GM23248 (cell line): ENCODE measurements at places on chromosomes 2 and 18. TPM values are rescaled to one million over a fixed set of nuclear protein-coding genes. Genes with fewer than 3 reads are reported as not detected.

The ST6GAL2 gene
- not detected in 2 replicates for total RNA-seq

The SLC4A5 gene
- total RNA-seq: 0.32 and 0.38 TPM in 2 replicates

The CCDC88A gene
- 32.4 and 50.2 TPM in 2 replicates for total RNA-seq

The GLB1L gene
- 13.4 and 13.5 TPM in 2 replicates for total RNA-seq

The SMAD2 gene
- 77.7 and 86.6 TPM in 2 replicates for total RNA-seq
